ENCODE measurements at places on chromosomes 7 and 10.

DNA sequence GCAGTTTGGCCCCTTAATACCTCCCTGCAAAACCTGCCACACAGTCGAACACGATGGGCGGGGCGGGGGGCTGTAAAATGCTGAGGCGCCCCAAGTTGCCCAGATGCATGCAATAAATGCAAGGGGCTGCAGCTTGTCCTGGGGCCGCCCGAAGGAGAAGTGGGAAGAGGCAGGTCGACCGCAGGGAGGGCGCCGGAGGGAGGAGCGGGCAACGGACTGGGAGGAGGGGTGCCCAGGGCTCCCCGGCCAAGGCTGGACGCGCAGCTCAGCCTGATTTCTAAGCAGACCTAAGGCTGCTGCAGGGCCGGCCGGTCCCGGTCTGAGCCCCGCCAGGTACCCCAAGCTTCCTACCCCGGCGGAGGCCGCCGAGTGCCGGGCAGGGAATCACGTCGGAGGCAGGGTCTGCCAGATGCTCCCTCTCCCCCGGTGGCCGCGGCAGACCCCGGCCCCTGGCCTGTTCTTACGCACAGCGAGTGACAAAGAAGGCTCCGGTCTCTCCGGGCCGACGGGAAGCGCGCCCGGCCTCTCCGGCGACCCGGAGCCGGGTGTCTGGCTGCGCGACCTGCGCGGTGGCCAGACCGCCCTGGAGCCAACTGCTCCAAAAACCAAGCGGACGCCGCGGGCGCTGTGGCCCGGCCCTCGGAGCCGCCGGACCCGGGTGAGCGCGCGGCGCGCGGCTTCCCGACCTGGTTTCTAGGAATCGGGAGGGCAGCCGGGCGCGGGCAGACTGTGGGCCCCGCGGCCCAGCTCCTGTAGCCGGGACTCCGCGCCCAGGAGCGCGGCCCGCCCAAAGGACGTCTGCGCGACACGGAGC is 744 bp upstream of the EBF3 start:
- DNase-seq = no peak

DNA sequence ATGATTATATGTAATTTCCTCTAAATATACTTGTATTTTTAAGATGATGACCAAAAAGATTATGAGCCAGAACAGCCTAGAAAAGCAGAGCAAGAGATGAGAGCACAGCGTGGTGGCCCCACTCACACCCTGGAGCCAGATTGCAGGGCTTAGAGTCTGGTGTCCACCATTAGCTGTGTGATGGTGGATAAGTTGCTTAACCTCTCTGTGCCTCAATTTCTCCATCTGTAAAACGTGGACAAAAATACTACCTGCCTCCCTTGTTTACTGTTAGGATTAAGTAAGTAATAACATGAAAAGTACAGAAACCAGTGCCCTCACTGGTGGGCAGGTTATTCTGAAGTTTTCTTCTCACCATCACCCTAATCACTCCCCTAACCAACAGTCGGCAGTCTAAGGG is 212.3 kb downstream of the COBL start:
- DNase-seq = no peak

DNA sequence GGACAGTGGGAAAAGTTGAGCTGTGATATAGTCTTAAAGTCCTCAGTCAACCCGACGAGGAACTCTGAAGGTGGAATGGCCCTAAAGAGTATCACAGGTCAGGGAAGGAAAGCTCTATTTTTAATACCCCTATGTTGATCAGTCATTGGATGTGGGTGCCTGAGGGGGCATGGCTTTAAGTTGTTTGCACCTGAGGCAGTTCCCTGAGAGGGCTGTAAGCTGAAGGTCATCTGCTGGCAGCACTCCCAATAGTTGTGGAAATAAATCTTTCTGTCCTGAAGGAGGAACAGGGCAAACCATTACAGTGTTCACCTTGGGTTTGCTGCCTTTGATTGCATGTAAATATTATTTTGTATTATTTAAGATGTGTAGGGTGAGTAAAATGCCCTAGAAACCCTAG is 17.8 kb upstream of the C1GALT1 start:
- no peak for DNase-seq

- DNase-seq = no peak
Observed at GRCh38 chr7:157871681-157872080, 534.9 kb downstream of the DNAJB6 start.

DNA sequence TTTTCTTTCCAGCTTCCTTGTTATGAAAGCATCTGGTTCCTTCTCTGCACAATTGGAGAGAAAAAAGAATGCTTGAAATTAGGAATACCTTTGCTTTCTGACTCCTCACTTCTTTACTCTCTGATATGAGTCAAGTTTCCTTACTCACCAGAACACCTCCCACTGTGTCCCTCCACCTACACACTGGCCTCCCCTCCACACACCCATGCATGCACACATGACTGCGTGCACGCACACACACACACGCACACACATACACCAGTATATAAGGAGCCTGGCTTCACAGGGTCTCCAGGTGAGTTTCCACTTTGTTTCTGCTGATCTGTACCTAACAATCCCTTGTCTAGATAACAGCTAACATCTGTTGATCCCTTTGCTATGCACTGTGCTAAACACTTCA is 11.4 kb upstream of the PTER start:
- DNase-seq = no peak

DNA sequence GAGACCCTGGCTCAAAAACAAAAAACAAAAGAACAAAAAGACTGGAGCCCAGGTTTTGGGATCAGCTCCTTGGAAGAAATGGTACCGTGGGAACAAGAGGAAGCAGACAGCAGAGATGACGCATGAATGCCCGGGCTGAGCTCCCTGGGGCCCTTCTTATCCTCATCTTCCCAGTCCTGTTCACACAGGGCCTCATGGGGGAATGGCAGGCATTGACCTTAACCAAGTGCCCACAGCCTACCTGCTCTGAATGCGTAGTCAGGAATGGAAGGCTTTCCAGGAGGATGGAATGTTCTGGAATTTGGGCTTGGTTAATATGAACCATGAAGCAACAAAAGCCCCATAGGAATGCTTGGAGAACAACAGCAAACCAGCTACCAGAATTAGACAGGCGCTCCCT is 154.7 kb downstream of the PRPF18 start:
- DNase-seq = no peak

- DNase-seq = no peak
Observed at GRCh38 chr7:7292085-7292484, 109.7 kb downstream of the C1GALT1 start.

DNA sequence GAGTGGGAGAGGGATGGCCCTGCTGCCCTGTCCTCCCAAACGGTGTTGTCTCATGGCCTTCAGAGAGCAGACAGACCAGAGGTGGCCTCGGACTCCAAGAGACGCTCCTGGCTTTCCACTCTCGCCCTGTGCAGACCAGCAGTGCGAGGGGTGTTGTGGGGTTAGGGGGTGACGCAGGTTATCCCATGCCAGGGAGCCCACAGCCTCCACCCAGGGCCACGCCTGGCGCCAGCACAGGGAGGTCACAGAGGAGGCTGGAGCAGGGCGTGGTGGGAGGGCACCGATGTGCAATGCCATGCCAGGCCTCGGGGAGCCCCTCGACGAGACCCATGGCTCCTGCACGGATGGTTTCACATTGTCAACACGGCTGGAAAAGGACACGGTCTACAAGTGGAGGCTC is 52.1 kb downstream of the INPP5A start:
- DNase-seq = no peak
